ENCODE measurements at places on chromosomes 7 and 10. TPM values are rescaled to one million over a fixed set of nuclear protein-coding genes. Genes with fewer than 3 reads are reported as not detected.

DNA sequence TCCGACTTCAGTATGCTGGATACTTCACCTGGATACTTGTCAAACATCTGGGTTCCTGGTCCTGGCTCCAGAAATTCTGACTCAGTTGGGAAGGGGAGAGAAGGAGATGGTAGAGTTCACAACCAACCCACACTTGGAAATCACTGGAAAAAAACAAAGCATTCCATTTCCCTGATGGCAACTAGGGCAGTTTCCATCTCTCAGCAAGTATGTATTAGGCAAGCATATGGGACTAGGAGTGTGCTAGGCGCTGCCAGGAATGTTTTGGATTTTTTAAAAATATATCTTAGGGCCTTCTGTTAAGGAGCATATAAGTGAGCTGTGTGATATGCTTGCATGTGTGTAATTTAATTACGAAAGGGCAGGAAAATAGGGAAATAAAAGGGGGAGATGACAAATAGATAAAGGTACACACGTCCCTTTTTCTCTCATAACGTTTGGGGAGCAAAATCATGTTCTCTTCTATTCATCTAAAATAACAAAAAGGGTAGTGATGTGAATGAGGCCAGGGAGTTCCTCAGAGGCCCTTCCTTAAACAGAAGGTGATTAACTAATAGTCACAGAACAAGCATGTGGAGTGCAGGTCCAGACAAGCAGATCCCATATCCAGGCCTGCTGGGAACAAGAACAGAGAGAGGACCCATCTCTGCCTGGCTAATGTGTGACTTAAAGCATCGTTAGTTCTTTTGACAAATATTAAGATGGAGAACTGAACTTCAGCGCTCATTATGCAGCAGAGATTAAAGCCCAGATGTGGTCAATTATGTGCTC is 64.5 kb upstream of the NFE2L3 start:
- H3K4me3 ChIP-seq: no peak overlapping the region
- H3K27me3 ChIP-seq: no peaks in the 10 kb centered on the region
- H3K4me1 ChIP-seq: peaks cover 14% of the 10 kb centered on the region
- no peak overlapping the region for H3K27ac ChIP-seq

GLI3 gene
- 0.32 TPM for total RNA-seq

- no peak overlapping the region for H3K4me3 ChIP-seq
- H3K4me1 ChIP-seq: no peaks in the 10 kb centered on the region
- no peaks in the 10 kb centered on the region for H3K36me3 ChIP-seq
These were observed 48.4 kb downstream of the TMEM26 start for GRCh38 chr10:61404751-61405150.

DNA sequence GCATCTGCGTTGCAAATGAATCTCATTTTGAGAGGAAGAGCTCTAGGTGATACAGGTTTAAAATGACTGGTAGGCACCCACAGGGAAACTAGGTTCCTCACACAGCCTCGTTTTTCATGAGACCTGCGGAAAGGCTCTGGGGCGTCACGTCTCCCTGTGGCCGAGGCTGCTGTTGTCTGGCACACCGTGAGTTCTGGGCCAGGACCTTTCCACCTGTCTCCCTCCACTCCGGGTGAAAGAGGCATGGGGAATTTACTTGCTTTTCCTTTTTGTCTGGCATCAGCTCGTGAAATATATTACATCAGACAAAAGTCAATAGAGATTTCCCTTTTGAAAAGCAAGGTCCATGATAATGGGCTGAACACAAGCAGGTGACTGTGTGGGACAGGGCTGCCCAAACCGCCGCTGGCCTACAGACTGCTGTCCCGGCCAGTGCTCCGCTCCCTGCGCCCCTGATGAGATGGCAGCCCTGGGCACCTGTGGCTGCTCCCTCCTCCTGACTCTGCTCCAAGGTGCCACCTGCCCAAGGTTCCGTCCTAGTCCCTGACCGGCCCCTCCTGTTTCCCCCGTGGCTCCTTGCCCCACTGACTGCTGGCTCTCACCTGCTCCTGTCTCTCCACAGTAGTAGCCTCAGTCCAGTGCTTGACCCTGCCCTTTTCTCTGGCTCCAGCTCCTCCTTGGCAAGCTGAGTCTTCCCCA is 109.6 kb downstream of the NKX6-2 start:
- no peaks in the 10 kb centered on the region for H3K27me3 ChIP-seq
- H3K27ac ChIP-seq: no peak overlapping the region
- H3K36me3 ChIP-seq: no peaks in the 10 kb centered on the region
- peaks cover 1% of the 10 kb centered on the region for H3K4me1 ChIP-seq
- H3K4me3 ChIP-seq: no peak overlapping the region

- no peak overlapping the region for H3K27ac ChIP-seq
- no peak overlapping the region for H3K4me3 ChIP-seq
- no peaks in the 10 kb centered on the region for H3K4me1 ChIP-seq
- DNase-seq: no peak
- no peaks in the 10 kb centered on the region for H3K27me3 ChIP-seq
These were observed 178.1 kb upstream of the SEMA3E start for GRCh38 chr7:83827036-83827435.

DNA sequence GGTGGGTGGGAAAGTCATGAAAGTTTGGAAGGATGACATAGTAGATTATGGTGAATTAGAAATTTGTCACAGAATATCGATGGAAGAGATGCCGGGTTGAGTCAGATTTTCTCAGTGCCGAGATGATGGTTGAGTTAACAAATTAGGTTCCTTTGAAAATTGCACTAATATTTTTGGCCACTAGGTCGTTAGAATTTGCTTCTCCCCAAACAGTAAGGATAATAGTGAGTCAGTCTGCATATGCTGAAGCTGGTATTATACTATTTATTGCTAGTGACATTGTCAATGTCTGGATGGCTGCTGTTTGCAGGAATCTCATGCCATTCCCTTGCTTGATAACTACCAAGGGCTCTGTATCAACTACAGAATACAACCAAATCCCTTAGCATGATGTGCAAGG is 37.7 kb upstream of the MINDY3 start:
- peaks cover 14% of the 10 kb centered on the region for H3K27me3 ChIP-seq
- H3K36me3 ChIP-seq: no peaks in the 10 kb centered on the region
- no peaks in the 10 kb centered on the region for H3K4me1 ChIP-seq
- H3K27ac ChIP-seq: no peak overlapping the region
- DNase-seq: no peak

DNA sequence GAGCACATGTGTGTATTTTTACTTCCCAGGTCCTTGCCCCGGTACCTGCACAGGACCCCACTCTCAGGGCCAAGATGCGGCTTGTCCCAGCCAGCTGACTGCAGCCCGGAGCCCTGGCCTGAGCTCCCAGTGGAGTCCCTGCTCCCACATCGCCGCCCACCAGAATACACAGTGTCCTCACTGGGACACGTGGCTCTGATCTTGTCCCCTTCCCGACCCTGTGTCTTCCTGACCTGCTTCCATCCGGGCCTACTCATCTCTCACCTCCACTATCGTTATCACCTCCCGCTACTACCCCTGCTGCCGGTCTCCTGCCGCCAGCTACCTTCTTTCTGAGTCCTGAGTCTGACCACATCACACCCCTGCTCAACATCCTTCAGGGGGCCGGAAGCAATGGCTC is 146.3 kb upstream of the CHST15 start:
- H3K27ac ChIP-seq: no peak overlapping the region
- DNase-seq: no peak
- H3K4me1 ChIP-seq: no peaks in the 10 kb centered on the region
- no peaks in the 10 kb centered on the region for H3K27me3 ChIP-seq
- no peaks in the 10 kb centered on the region for H3K36me3 ChIP-seq

GRCh38 chr7:98174334-98175259 is 36.6 kb upstream of the BHLHA15 start:
- H3K4me3 ChIP-seq: no peak overlapping the region
- H3K36me3 ChIP-seq: peaks cover 4% of the 10 kb centered on the region
- DNase-seq: no peak
- H3K27ac ChIP-seq: no peak overlapping the region
- H3K27me3 ChIP-seq: no peaks in the 10 kb centered on the region
- no peaks in the 10 kb centered on the region for H3K4me1 ChIP-seq

IFIT1 gene
- 5.9 TPM for total RNA-seq

DNA sequence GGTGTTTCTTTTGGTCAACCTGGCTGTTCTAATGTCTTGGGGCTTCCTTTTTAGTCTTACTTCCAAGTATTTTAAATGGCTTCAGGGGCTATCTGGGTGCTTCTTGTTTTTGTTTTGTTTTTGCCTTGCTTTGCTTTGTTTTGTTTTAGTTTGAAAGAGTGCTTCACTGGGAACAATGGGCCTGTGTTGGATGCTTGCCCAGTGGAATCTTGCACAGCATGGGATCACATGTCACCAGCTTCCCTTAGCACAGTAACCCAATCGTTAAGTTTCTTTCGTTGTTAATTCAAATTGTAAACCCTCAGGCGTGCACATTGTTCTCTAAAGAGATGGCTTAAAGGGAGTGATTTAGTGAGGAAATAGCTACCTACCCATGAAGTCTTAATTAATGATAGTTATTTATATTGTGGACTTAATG is 8.9 kb downstream of the COL17A1 start:
- H3K4me1 ChIP-seq: no peaks in the 10 kb centered on the region
- H3K4me3 ChIP-seq: no peak overlapping the region
- H3K27me3 ChIP-seq: no peaks in the 10 kb centered on the region
- H3K27ac ChIP-seq: no peak overlapping the region
- H3K36me3 ChIP-seq: no peaks in the 10 kb centered on the region

MKX gene
- 0.38 TPM for total RNA-seq

DNA sequence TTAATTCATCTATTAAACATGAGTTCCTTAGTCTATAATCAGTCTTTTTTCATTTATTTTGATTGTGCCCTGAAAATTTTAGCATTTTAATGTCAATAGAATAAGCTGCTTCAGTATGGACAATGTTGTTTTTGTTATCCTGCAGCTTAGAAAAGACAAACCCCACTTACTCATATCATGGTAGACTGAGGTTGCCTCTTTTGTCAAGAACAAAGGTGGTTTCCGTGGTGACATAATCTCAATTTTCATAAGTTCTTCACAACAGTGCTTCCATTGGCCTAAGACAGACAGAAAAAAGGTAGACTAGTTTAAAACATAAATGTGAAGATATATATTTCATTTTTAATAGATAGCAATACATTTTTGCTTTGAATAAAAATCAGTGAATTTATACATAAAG is 69.1 kb downstream of the RTKN2 start:
- no peaks in the 10 kb centered on the region for H3K27me3 ChIP-seq
- H3K36me3 ChIP-seq: no peaks in the 10 kb centered on the region
- H3K27ac ChIP-seq: peak overlapping the region; percentile 5
- peaks cover 31% of the 10 kb centered on the region for H3K4me1 ChIP-seq
- no peak for DNase-seq

DNA sequence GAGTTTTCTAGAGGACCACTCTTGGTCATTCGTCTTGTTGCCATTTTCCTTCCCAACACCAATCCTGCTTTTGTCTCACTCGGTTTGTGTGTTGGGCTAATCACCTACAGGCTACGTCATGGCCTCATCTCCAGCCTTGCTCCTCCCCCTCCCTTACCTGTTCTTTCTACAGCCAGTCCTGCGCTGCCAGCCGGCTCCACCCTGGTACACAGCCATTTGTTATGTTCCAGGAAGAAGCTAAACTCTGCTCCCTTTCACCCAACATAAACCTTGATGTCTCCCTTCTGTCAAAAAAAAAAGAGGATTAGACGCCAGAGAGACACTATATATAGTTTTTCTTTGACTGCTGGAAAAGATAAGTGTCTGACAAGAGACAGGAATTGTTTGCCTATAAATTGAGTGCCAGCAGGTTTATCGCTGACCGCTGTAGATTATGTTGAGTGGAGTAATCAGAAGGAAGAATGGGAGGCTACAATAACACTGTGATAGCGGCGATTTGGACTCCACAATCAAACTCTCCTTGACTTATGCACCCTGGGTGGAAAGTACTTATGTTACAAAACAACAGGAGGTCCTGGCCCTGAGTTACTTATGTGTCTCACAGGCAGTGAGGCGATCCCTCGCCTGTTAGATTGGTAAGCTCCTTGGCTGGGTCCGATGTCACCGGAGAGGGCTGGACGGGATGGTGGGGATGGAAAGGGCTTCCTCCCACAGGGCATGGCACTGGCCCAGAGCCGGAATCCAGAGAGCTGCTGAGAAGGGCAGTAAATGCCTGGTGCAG is 171.3 kb upstream of the BMPER start:
- no peak overlapping the region for H3K4me3 ChIP-seq
- no peaks in the 10 kb centered on the region for H3K27me3 ChIP-seq
- no peaks in the 10 kb centered on the region for H3K4me1 ChIP-seq
- DNase-seq: no peak
- H3K27ac ChIP-seq: no peak overlapping the region

DNA sequence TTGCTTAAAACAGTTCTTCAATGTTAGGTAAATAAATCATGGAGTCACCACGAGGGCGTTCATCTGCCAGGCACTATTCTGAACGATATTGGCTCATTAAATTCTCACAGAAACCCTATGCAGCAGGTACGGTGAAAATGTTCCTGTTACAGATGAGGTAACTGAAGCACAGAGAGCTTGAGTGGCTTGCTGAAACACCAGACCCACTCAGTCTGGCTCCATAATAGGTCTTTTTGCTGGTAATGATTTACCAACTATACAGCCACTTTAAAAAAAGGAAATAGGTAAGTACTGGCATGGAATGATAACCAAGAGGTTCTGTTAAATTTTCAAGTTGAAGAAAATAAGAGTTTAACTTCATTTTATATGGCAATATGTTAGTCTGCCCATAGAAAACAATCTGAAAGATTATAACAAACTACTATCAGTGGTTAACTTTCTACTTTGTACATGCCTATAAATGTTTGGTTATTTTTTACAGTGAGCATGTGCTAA is 1.3 kb upstream of the TM9SF3 start:
- H3K27me3 ChIP-seq: peaks cover 2% of the 10 kb centered on the region
- no peak overlapping the region for H3K27ac ChIP-seq
- H3K36me3 ChIP-seq: peaks cover 4% of the 10 kb centered on the region

PILRA gene
- total RNA-seq: 0.29 TPM

Data from activated naive CD4-positive, alpha-beta T cell treated with anti-CD3 and anti-CD28 coated beads for 36 hours (primary cell).